Foreskin melanocyte (primary cell): ENCODE measurements at places on chromosomes 13 and 19.
A peak's percentile ranks its signal among the peaks of the same experiment; 100 is the strongest.

DNA sequence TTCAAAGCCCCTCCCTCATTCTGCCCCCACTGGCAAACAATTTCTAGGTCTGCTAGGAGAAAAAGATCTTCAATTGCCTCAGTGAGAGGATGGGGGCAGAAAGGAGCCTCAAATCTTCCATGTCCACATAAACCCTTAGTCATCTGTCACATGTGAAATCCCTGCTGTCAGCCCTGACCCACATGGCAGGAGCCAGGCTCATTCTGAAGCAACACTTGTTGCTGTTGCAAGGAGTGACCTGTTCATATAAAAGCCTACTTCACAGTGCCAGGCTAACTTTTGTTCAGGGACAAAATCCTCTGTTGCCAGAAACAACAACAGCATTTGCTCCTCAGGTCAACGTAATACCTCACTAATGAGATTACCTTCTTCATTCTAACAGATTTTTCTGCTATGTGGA, 70.5 kb downstream of the IRS2 start:
- DNase-seq, result peak; percentile 28

DNA sequence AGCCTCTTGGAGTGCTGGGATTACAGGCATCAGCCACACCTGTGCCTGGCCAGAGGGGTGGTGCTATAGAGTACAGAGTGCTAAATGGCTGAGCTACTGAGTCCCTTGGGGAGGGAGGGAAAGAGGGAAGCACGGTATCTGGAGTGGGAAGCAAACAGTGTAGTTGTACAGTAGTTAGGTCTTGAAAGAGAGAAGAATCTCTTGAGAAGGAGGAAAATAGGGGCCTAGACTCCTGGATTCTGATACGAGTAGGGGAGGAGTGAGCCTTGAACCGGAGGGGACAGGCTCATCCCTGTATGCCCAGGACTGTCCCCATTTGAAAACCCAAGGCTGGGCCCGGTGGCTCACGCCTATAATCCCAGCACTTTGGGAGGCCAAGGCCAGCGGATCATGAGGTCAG, 5.1 kb downstream of the MYADM start:
- DNase-seq, result no peak

GRCh38 chr13:94065741-94066140, 413.7 kb downstream of the DCT start:
- no peak for DNase-seq

- DNase-seq, result no peak
Observed at GRCh38 chr19:56348289-56348877, 33.7 kb upstream of the ZSCAN5A start.

DNA sequence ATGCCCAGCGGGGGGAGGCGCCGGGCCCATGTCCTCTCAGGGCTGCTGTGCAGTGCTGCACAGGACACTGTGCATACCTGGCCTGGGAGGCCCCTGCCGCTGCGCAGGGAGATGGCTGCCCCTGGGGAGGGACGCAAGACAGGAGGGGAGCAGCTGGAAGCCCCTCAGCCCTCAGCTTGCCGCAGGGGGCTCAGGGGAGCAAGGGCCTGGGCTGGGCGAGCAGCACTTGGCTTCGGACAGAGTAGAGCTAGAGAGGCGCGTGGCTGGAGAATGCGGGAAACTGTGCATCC, 10.9 kb downstream of the CHERP start:
- DNase-seq, result no peak

- DNase-seq, result no peak
Observed at GRCh38 chr13:27024776-27025492, 146.7 kb downstream of the USP12 start.

DNA sequence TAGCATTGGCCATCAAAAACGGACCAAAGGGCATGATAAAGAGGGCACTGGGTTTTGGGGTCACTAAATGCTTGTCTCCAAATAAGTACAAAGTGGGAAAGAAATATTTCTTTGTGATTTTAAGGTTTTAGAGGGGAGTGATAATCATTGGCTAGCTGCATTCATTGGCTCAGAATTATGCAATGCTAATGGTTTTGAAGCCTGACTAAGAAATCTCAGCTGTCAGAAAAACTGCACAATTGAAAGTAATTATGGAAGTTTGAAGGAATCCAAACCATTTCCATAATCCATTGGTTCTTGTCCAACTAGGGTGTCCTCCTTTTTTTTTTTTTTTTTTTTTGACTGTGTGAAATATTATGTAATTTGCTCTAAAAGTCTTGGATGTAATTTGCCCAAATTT, 88.2 kb upstream of the ARGLU1 start:
- DNase-seq, result no peak
